ENCODE measurements at places on chromosomes 6 and 20.

DNA sequence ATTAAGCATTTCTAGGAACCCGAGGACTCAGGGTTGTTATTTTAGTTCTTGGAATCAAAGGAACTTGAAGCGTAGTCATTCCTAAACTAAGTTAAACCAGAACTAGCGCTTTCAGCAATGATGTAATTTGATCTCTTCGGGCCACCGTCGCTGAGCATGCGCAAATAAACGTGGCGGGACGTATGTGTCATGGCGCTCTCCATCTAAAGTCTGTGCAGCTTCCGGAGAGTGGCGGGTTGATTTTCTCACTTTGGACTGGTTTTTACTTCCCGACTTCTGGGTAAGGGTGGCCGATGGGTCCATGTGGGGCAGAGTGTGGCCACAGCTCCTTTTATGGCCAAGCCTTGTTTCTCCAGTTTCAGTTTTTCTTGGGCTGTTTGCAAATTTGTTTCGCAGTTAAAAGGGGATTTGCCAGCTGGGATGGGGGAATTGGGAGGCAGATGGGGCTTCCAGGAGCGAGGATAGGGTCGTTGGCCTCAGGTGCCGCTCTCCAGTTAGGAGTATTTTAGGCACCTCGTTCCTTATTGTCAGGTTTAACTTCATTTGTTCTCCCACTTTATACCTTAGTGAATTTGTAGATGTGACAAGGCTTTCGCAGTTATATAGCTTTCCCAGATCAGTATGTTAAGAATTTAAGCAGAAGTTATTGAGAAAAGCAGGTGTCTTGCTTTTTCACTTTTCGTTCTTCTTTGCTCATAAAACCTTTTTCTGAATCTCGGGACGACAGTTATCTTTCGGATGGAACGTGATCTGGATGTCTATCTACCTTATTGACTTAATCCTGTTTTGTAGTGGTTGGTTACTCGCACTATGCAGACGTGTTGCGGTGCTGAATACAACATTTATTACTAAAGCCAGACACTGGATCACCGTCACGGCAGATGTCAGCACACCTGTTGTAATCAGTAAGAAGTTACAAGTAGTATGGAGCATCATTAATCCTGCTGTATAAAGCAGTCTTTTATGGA is at the start of gene CDKAL1:
Gene CDKAL1, plus strand, starts transcription at position 163 of the 968 bp plus-strand sequence. CDS start 11,894 bp downstream, outside the sequence.
- peak; percentile 57 for DNase-seq

GRCh38 chr6:137927777-137928218 is 60.7 kb downstream of the TNFAIP3 start:
- DNase-seq = no peak

GRCh38 chr20:45363611-45364492 is 896 bp downstream of the SYS1 start:
- no peak for DNase-seq

DNA sequence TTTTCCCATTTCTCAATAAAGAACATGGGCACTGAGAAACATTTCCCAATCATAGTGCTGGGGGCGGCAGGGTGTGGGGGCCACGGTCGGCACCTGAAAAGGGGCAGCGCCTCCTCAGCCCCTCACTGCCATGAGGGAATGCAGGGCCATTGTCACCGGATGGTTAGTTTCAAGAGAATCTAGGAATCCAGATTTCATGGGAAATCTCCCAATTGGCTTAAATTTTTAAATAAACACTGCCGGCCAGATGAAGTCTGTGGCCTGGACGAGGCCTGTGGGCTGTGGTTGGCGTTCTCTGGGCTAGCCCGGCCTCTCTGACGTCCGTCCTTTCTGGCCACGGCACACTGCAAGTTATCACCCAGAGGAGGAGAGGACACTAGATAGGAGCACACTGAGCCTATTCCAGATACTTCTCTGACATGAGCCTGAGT is 25.6 kb downstream of the MANBAL start:
- DNase-seq = no peak

GRCh38 chr20:33922224-33922623 is 71.5 kb upstream of the RALY start:
- DNase-seq = no peak

DNA sequence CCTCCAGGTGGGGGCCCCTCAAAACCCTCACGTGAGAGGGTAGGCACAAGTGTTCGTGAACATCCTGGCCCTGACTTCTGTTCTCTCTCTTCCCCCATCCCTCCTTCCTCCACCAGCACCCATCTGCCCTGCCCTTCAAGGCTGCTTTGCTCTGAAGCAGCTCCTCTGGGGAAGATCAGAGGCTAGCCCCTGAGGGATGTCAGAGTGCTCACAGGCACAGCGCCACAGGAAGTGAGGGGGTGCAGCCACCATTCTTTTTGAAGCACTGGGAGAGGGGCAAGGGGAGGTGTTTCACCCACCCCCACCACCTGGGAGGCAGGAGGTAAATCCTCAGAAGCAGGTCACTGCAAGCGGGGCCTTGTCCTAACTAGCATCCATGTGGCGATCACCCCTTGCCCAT is 11.4 kb downstream of the MOCS1 start:
- DNase-seq = no peak

GRCh38 chr6:4775494-4776130 is 592 bp upstream of the CDYL start:
- DNase-seq = peak; percentile 11

DNA sequence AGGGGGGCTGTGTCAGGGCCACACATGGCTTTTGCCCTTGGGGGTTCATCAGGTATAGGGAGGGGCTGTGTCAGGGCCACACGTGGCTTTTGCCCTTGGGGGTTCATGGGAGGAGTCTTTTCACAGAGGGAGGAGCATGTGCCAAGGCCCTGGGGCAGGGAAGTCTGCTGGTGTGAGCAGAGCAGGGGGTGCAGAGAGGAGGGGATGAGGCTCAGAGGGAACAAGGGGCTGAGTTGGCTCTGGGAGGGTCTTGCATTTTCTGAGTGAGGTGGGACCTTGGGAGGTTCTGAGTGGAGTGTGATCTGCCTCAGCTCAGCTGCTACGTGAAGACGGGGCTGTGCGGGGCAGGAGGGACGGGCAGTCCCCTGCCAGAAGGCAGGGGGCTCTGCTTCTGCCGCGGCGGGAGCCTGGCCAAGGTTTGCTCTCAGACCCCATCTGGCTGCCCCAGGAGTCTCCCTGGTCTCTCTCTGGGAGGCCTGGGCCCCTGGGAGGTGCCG is 6.0 kb upstream of the SOX18 start:
- DNase-seq = no peak

DNA sequence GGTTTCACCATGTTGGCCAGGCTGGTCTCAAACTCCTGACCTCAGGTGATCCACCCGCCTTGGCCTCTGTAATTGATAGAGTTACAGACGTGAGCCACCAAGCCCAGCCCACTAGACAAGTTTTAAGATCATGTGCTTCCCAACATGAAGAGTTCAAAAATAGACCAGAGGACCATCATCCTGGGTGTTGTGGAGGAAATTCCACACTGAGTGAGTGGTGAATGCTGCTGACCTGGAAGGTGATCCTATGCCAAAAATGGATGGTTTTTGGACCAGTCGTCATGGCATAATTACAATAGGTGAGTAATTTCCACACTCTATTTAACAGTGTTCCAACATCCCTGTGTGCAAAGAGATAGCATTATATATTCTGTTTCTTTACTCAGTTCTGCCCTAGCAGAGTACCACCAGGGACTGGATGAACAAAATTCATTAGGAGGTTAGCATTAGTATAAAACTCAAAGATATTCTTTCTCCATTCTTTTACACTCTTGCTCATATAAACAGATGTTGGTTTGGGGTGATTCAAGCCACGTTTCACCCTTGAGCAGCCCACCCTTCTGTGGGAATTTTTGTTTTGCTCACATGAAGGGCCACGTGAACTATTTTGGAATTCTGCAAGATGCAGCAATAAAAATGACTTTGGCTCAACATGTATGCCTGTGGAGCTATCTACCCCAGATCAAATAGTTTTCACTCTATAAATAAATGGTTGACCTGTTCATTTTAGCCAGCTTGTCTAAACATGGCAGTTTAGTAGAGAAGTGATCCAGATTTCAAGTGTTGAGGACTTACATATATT is 206.2 kb upstream of the TCF21 start:
- no peak for DNase-seq
